ENCODE measurements at places on chromosomes 16 and 17.

GRCh38 chr17:59856859-59857794 is 35.6 kb downstream of the TUBD1 start:
- no peak for DNase-seq

DNA sequence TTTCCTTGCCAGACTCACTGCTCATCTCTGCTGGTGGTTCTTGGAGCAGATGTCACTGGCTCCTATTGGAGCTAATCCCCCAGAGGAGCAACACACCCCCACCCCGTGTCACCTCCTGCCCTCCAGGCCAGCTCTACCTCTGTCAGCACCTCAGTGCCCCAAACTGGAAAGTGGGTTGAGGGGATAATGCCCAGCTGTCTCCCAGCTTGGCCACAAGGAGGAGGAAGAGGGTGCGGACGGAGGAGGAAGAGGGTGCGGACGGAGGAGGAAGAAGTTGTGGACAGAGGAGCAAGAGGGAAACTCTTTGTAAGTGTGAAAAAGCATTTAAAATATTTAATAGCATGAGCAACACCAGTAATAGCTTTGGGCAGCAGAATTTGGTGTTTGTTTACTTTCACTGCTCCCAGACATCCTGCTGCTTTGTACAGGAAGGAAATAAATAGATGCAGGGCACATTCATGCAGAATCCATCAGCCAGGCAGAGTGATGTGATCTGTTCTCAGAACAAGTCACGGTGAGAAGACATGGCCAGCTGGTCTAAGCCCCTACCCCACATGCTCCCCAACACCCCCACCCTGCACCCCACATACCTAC is 82.5 kb downstream of the C17orf67 start:
- DNase-seq = no peak

- peak; percentile 46 for DNase-seq
These were observed 5.7 kb upstream of the SPNS2 start for GRCh38 chr17:4492721-4493561.

DNA sequence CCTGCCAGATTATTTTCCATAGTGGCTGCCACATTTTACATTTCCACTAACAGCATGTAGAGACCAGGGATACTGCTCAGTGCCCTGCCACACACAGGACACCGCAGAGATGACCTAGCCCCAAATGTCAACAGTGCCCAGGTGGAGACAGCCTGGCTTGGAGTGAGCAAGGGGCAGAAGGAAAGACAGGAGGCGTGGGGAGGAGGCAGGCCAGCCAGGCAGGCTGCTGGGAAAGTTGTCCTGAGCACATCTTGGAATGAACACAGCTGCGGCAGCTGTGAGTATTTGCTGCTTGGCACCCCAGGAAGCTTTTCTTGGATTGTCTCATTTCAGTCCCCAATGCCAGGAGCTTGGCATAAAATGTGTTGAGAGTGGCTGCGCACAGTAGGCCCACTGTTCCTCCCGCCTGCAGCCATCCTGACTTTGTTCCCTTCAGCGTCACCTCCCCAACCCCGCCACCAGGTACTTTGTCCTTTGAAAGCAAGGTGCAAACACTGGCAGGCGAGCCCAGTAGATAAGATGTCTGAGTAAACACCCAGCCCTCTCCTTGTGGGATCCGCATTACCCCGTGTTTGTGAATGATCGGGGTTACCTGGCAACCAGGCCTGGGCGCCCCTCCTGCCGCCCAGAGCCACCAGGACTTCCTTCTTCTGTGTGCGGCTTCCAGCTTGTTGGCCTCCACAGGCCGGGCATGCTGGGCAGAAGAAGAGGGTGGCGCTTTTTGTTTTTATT is 114.0 kb downstream of the CMIP start:
- no peak for DNase-seq
